ENCODE measurements at places on chromosomes 7 and 10.

GRCh38 chr10:79418274-79418673 is 27.1 kb downstream of the ZCCHC24 start:
- H3K4me3 ChIP-seq, result no peak overlapping the region
- no peak overlapping the region for H3K27ac ChIP-seq
- no peak for DNase-seq
- H3K27me3 ChIP-seq, result no peaks in the 10 kb centered on the region
- peaks cover 15% of the 10 kb centered on the region for H3K4me1 ChIP-seq

- H3K36me3 ChIP-seq, result no peaks in the 10 kb centered on the region
- H3K27ac ChIP-seq, result no peak overlapping the region
These were observed 60.5 kb downstream of the GATA3 start for GRCh38 chr10:8114741-8115617.

DNA sequence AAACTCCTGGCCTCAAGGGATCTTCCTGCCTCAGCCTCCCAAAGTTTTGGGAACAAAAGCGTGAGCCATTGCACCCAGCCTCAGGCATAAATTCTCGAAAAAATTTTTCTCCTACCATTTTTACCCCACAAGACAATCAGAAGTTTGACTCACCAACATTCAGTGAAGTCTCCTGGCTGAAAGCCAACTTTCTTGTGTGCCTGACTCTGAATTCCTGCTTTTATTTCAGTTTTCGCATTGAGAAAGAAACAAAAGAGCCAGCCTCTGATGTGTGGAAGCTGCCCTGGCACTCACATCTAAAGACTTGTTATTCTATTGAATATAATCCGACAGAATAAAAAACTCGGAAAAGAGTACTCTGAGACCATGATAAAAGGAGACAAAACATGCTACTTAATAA is 402.9 kb downstream of the MAGI2 start:
- no peak overlapping the region for H3K4me3 ChIP-seq
- no peaks in the 10 kb centered on the region for H3K4me1 ChIP-seq
- H3K27ac ChIP-seq, result no peak overlapping the region
- no peaks in the 10 kb centered on the region for H3K27me3 ChIP-seq

DNA sequence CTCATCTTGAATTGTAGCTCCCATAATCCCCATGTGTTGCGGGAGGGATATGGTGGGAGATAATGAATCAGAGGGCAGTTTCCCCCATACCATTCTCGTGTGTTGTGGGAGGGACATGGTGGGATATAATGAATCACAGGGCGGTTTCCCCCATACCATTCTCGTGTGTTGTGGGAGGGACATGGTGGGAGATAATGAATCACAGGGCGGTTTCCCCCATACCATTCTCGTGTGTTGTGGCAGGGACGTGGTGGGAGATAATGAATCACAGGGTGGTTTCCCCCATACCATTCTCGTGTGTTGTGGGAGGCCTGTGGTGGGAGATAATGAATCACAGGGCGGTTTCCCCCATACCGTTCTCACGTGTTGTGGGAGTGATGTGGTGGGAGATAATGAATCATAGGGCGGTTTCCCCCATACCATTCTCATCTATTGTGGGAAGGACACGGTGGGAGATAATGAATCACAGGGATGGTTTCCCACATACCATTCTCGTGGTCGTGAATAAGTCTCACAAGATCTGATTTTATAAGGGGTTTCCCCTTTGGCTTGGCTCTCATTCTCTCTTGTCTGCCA is 271.0 kb downstream of the MAD1L1 start:
- H3K4me1 ChIP-seq, result no peaks in the 10 kb centered on the region
- no peak overlapping the region for H3K4me3 ChIP-seq
- no peaks in the 10 kb centered on the region for H3K27me3 ChIP-seq
- H3K36me3 ChIP-seq, result no peaks in the 10 kb centered on the region
- no peak overlapping the region for H3K27ac ChIP-seq

DNA sequence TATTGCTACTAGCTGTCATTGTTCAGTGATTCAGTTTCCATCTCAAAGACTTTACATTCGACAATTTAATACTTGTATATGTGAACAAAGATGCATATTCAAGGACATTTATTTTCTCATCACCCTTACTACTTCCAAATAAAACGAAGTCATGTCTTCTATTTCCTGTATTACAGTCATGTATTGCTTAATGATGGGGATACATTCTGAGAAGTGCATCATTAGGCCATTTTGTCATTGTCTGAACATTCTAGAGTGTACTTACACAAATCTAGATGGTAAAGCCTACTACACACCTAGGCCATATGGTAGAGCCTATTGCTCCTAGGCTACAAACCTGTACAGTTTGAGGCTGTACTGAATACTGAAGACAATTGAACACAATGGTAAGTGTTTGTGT is 6.5 kb downstream of the C10orf95 start:
- no peaks in the 10 kb centered on the region for H3K36me3 ChIP-seq
- no peak for DNase-seq

GRCh38 chr7:86320341-86320740 is 323.4 kb upstream of the GRM3 start:
- no peaks in the 10 kb centered on the region for H3K27me3 ChIP-seq
- H3K4me1 ChIP-seq, result no peaks in the 10 kb centered on the region
- no peaks in the 10 kb centered on the region for H3K36me3 ChIP-seq
- H3K4me3 ChIP-seq, result no peak overlapping the region

DNA sequence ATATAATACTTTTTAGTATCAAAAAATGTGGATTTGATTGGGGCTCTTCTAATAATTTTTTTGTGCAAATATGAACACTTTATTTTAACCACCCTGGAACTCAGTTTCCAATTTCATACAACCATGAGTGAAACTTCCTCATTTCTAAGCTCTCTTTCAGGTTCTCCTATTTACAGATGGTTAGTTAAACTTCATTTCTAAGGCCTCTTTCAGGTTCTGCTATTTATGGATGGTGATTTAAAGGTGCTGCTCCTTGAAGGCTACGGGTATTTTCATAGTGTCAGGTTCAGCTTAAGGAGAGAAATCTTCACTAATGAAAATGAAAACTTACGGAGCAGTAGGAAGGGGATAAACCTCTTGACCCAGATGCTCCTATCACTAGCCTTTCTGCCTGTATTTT is 568.3 kb downstream of the KIF20B start:
- H3K4me3 ChIP-seq, result no peak overlapping the region
- no peak overlapping the region for H3K27ac ChIP-seq
- DNase-seq, result no peak
- no peaks in the 10 kb centered on the region for H3K4me1 ChIP-seq

DNA sequence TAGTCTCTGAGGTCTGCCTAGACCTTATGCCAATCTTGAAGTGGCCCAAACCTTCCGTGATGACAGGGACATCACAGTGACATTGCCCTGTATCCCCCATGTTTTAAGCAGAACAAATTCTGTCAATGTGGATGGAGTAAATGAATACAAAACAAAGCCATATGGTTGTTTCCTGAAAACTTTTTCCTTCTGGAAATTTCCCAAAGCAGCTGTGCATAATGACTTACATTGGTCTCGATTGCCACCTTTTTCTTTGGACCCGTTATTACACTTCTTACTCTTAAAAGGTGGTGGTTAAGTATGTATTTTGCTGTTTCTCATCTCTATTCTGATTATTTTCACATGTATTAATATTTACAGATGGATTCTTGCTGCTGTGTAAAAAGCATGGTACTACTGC is 411.2 kb upstream of the KLF6 start:
- no peaks in the 10 kb centered on the region for H3K27me3 ChIP-seq
- H3K4me1 ChIP-seq, result peaks cover 6% of the 10 kb centered on the region
- peak overlapping the region; percentile 4 for H3K27ac ChIP-seq
- no peaks in the 10 kb centered on the region for H3K36me3 ChIP-seq

DNA sequence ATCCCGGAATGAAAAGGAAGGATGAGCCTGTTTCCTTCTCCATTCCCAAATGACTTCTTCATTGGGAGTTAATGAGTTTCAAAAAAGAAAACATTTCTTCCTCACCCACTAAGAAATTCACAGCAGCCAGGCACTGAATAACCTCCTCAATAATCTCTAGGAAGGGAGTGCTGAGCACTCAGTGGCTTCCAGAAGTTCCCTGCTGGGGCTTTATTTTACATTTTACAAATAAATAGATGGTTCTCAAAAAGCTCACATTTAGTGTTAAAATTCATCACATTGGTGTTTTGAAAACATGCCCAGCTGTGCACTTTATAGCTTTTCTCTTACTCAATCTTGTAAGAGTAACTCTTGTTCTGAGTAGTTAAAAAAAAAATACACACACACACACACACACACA is 148.9 kb upstream of the PFKP start:
- no peak overlapping the region for H3K27ac ChIP-seq
- no peaks in the 10 kb centered on the region for H3K36me3 ChIP-seq
- no peak overlapping the region for H3K4me3 ChIP-seq

GRCh38 chr7:112080978-112081377 is 125.2 kb downstream of the DOCK4 start:
- no peak overlapping the region for H3K27ac ChIP-seq
- H3K36me3 ChIP-seq, result no peaks in the 10 kb centered on the region
- H3K4me3 ChIP-seq, result no peak overlapping the region
- no peak for DNase-seq

DNA sequence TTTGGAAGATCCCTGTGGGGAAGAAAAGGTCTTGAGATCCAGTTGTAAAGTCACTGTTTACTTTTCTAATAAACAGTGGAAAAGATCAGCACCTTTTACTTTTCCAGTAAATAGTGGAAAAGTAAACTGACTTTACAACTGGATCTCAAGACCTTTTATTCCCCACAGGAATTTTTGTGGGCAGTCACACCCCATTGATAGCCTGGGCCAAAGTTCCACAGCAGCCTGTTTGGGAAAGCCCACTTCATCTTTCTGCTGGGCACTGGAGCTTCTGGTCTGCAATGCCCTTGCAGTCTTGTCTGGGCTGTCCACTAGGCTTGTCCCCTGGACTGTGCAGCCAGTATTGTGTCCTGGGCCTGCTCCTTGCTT is 50.2 kb downstream of the ADCY1 start:
- H3K4me3 ChIP-seq, result no peak overlapping the region
- H3K4me1 ChIP-seq, result peaks cover 26% of the 10 kb centered on the region
- H3K27ac ChIP-seq, result peak overlapping the region; percentile 84
- H3K27me3 ChIP-seq, result no peaks in the 10 kb centered on the region
- H3K36me3 ChIP-seq, result no peaks in the 10 kb centered on the region
- peak; percentile 57 for DNase-seq

- H3K4me1 ChIP-seq, result no peaks in the 10 kb centered on the region
- no peaks in the 10 kb centered on the region for H3K36me3 ChIP-seq
These were observed 26.5 kb downstream of the PPA1 start for GRCh38 chr10:70206762-70207161.

DNA sequence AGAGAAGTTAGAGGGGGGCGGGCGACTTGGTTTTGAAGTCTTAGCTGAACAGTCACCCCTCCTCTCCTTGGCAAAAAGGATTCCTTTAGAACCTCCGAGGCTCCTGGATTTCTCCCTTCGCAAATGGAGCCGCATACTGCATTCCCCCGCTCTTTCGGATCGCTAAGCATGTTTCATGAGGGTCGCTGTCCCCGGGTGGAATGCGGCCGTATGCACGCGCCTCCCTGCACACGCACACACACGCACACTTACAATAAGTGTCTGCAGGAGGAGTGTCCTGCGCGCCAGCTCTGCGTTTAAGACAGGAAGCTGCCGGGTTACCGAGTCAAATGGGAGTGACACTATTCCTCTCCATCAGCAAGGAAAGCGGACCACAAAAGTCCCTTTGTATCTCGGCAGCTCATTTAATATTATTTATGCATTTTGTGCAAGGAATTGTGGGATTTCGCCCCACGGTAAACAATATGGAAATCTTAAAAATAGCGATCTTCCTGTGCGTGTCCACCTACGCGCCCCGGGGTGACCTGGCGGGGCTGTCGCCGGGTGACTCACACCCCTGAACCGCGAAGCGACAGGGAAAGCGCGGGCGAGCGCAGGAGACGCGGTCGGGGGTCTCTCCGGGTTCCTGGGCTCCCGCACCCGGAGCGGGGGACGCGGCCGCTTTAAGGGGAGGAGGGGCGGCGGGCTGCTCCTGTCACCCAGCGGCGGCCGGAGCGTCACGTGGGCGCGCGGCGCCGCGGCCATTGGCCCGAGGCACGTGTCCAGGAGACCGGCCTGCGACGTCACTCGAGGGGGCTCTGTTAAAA is 988 bp upstream of the EN2 start:
- no peak overlapping the region for H3K27ac ChIP-seq
- H3K27me3 ChIP-seq, result peaks cover 96% of the 10 kb centered on the region
- H3K4me1 ChIP-seq, result peaks cover 18% of the 10 kb centered on the region
- H3K4me3 ChIP-seq, result peak overlapping the region; percentile 75

DNA sequence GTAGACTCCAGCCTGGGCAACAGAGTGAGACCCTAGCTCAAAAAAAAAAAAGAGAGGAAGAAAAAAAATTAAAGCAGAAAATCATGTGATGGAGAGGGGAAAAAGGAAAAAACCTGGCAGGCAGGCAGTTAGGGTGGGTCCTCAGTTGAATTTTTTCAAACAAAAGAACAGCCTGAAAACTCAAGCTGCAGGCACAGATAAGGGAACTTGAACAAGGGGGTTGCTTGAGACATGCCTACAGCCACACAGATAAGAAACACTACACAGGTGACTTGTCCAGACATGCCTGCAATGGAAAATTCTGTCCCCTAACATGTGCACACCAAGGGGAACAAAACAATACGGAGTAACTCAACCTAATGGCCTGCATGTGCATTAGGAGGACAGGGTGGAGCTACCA is 19.2 kb downstream of the VIM start:
- DNase-seq, result no peak
- H3K36me3 ChIP-seq, result no peaks in the 10 kb centered on the region
- H3K4me1 ChIP-seq, result no peaks in the 10 kb centered on the region
- H3K4me3 ChIP-seq, result no peak overlapping the region
- no peaks in the 10 kb centered on the region for H3K27me3 ChIP-seq

- no peak overlapping the region for H3K27ac ChIP-seq
- H3K4me3 ChIP-seq, result no peak overlapping the region
- no peaks in the 10 kb centered on the region for H3K36me3 ChIP-seq
- peaks cover 20% of the 10 kb centered on the region for H3K4me1 ChIP-seq
- H3K27me3 ChIP-seq, result no peaks in the 10 kb centered on the region
These were observed 2.6 kb upstream of the GRB10 start for GRCh38 chr7:50785346-50785745.

GRCh38 chr7:150901160-150902035 is 49.1 kb downstream of the AOC1 start:
- H3K27ac ChIP-seq, result peak overlapping the region; percentile 66
- peak; percentile 41 for DNase-seq
- H3K4me3 ChIP-seq, result no peak overlapping the region
- no peaks in the 10 kb centered on the region for H3K36me3 ChIP-seq

DNA sequence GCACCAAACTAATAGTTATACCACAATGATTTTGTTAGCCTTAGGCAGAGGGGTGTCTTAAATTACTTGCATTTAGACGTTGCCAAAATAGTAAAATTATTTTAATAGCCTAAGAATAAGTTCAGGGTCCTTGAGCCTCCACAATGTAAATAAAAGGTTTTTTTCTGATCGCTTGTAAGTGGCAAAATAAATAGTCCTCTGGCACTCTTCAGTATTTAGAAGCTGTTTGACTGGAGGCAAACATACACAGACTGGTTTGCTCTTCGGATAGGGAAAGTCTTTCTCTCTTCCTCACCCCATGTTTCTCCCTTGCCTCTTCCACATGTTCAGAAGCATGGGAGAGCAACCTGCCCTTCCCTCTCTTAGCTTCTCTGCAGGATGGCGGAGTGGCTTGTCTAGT is 49.5 kb upstream of the FAM180A start:
- H3K27ac ChIP-seq, result no peak overlapping the region
- no peak overlapping the region for H3K4me3 ChIP-seq
- H3K36me3 ChIP-seq, result no peaks in the 10 kb centered on the region
- DNase-seq, result no peak

GRCh38 chr10:102402512-102402896 is 7.0 kb downstream of the NFKB2 start:
- no peak overlapping the region for H3K4me3 ChIP-seq
- H3K36me3 ChIP-seq, result no peaks in the 10 kb centered on the region
- H3K4me1 ChIP-seq, result peaks cover 8% of the 10 kb centered on the region
- H3K27me3 ChIP-seq, result peaks cover 1% of the 10 kb centered on the region
